ENCODE measurements at places on chromosomes 6 and 20.

- no peak for DNase-seq
These were observed 8.3 kb downstream of the PHF3 start for GRCh38 chr6:63643862-63644261.

DNA sequence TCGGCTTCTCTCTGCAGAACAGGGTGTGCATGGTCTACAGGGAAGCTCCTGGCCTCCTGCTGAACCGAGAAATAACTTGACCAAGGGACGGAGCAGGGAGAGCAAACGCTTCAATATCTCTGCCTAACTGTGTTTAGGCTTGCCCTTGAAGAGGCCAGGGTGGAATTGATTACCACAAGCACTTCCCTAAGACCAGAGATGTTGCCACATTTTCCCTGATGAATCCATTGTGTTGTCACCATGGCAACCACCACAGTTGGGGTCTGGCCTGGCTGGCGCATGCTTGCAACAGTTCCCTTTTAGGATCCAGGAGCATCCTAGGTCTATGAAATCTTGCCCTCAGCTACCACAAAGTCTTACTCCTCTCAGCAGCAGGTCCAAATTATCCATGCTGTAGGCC, 213.5 kb upstream of the SULF2 start:
- DNase-seq: no peak

DNA sequence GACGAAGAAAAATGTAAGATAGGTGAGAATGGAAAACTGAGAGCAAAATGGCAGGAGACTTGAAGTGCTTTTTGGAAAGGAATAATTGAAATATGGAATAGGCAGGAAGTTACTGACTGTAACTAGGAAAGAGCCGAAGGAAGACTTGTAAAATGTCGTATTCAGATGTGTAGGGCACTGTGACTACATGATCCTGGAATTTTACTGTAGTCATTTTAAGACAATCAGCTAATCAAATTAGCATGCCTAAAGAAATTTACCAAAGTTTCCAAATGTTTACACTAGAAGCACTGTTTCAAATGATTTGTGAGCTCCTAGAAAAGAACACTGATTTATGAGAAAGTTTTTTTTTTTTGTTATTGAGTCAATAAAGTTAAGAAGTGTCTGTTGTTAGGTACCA, 21.2 kb upstream of the ADIG start:
- DNase-seq: no peak

- DNase-seq: no peak
These were observed 271.6 kb downstream of the FARS2 start for GRCh38 chr6:5532941-5533340.

- no peak for DNase-seq
These were observed 72.7 kb downstream of the ELOVL4 start for GRCh38 chr6:79874531-79875134.

GRCh38 chr6:1144842-1145767, 166.8 kb upstream of the FOXQ1 start:
- DNase-seq: no peak

GRCh38 chr6:42226161-42226611, 8.5 kb upstream of the MRPS10 start:
- no peak for DNase-seq

GRCh38 chr6:37648465-37649330, 49.0 kb downstream of the MDGA1 start:
- no peak for DNase-seq

DNA sequence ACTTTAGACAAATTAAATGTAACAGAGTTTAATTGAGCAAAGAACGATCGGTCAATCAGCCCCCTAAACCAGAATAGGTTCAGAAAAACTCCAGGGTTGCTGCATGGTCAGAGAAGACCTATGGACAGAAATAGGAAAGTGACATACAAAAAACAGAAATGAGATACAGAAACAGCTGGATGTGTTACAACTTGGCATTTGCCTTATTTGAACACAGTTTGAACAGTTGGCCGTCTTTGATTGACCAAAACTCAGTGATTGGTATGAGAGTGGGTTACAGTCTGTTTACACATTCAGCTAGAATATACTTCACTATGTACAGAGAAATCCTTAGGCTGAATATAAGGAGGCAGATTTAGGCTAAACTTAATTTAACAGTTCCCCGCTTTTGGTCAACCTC, 19.9 kb downstream of the SRSF6 start:
- DNase-seq: no peak

GRCh38 chr20:61307686-61308476, 55.8 kb downstream of the CDH4 start:
- DNase-seq: no peak

DNA sequence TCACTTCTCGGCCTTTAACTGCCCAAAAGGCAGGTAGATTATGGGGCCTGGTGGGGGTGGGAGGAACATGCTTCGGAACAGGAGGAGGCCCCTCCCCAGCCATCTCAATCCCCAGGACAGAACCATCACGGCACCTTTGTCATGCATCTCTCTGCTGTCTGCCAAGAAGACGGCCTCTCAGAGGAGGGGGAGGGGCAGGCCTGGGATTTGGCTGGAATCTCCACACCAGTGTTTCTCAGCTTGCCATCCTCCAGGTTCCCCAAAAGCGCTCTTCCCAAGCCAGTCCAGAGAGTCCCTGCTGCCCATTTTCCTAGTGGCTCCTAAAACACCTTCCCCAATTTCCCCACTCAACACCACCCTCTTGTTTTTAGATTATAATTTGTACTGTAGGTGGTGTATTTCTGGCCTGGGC, 2.5 kb upstream of the POU5F1 start:
- DNase-seq: no peak

DNA sequence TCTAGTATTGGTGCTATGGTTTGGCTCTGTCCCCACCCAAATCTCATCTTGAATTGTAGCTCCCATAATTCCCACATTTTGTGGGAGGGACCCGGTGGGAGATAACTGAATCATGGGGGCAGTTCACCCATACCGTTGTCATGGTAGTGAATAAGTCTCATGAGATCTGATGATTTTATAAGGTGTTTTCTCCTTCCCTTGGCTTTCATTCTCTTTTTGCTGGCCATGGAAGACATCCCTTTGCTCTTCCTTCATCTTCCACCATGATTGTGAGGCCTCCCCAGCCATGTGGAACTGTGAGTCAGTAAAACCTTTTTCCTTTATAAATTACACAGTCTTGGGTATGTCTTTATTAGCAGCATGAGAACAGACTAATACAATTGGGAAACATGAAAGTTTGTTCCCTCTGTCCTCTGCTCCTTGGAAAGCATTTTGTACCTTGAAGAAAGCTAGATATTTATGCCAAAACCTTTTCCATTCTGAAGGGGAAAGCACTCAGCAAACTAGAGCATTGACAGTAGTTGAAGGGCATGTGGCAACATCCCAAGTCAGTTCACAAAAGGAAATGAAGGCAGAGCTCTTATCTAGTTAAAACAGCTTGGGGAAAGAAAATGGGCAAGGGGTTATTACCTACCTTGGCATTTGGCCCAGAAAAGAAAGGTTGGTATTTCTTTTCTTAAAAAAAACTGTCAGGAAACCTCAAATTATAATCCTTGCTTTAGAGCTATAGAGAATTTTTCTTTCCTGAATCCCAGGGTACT, 10.7 kb upstream of the TNFAIP3 start:
- DNase-seq: peak; percentile 81

- DNase-seq: no peak
These were observed 90.1 kb downstream of the ZNF217 start for GRCh38 chr20:53503517-53503919.

- DNase-seq: no peak
These were observed 86.2 kb downstream of the LAMP5 start for GRCh38 chr20:9600562-9600961.

- no peak for DNase-seq
These were observed 24.9 kb downstream of the TTLL2 start for GRCh38 chr6:167349631-167350274.

DNA sequence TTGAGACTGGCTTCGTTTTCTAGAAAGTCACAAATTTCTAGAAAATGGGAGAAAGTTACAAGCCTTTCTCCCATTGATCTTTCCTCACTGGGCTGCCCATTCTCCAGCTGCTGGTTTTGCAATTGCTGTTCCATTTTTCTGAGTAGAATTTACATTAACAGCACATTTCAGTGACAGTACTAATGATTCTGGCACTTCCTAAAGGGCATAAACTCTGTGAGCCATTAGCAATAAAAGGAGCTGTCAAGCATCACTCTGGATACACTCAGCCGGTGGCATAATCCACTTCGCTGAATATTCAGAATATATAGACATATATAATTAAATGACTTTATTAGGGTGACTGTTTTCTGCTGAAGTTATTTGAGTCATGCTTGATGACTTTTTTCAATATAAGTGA, 6.7 kb upstream of the SSTR4 start:
- no peak for DNase-seq

DNA sequence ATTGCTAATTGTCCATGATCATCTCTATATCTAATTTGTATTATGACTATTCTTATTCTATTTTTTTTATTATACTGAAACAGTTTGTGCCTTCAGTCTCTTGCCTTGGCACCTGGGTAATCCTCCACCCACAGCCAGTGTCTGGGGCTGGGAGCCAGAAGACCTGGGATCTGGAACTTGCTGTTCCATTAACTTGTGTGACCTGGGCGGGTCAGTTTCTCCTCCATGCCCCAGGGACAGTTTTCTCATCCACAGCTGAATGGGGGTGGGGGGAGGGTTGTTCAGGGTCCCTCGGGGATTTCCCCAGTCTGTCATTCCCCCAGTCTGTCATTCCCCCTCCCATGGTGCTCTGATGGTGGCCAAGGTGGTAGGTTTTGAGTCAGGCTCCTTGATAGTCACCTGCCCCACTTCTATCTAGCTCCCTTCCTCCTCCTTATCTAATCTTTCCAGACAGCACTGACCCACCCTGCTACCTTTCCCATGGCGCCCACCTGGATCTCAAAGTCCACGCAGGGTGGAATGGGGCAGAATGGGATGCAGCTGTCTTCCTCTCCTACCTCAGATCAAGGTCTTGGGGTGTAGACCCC, 10.9 kb downstream of the ITPR3 start:
- DNase-seq: no peak

Data from NCI-H1105 (cell line).